Bronchial smooth muscle cell (primary cell): ENCODE measurements at places on chromosomes 2 and 18. TPM values are rescaled to one million over a fixed set of nuclear protein-coding genes. Genes with fewer than 3 reads are reported as not detected.

The STARD6 gene
- 0.17 and 0.32 TPM in 2 replicates for total RNA-seq

The FEV gene
- not detected in 2 replicates for total RNA-seq

The ADAM23 gene
- 6.3 and 11.1 TPM in 2 replicates for total RNA-seq

The CFAP221 gene
- total RNA-seq, result not detected in 2 replicates

The B3GNT2 gene
- 3.3 and 11.8 TPM in 2 replicates for total RNA-seq

The ANKRD29 gene
- total RNA-seq, result 5.9 and 9.8 TPM in 2 replicates

The MOGAT1 gene
- not detected in 2 replicates for total RNA-seq

The MXD1 gene
- total RNA-seq, result 2.9 and 3.3 TPM in 2 replicates

The TAF4B gene
- 0.79 and 1.8 TPM in 2 replicates for total RNA-seq

The CEP192 gene
- total RNA-seq, result 27.1 and 27.6 TPM in 2 replicates

The CSRNP3 gene
- total RNA-seq, result 1.9 and 2.0 TPM in 2 replicates

The TRABD2A gene
- 3.5 and 6.8 TPM in 2 replicates for total RNA-seq

The MDH1B gene
- total RNA-seq, result 3.2 TPM in 2 replicates

The TSPYL6 gene
- total RNA-seq, result not detected in 2 replicates

The PTPRN gene
- 7.2 and 12.6 TPM in 2 replicates for total RNA-seq

The ANKRD44 gene
- total RNA-seq, result 9.4 and 9.9 TPM in 2 replicates

The FHOD3 gene
- total RNA-seq, result 4.3 and 12.9 TPM in 2 replicates

The REG3A gene
- not detected in 2 replicates for total RNA-seq

The PDE1A gene
- 6.5 and 27.9 TPM in 2 replicates for total RNA-seq

The TLK1 gene
- 15.3 and 17.8 TPM in 2 replicates for total RNA-seq

The NCKAP5 gene
- 0.52 and 1.1 TPM in 2 replicates for total RNA-seq

The ALPP gene
- total RNA-seq, result not detected in 2 replicates

The ECEL1 gene
- not detected in 2 replicates for total RNA-seq

The SLC11A1 gene
- 0.16 and 0.26 TPM in 2 replicates for total RNA-seq

The FBXO36 gene
- total RNA-seq, result 1.8 and 3.2 TPM in 2 replicates

The GAREM2 gene
- total RNA-seq, result 0.26 and 0.47 TPM in 2 replicates

The ZBTB7C gene
- under 0.01 TPM in 1 of 2 replicates, not detected in the other for total RNA-seq

The LOXL3 gene
- total RNA-seq, result 23.6 and 30.0 TPM in 2 replicates

The FRZB gene
- total RNA-seq, result 0.17 and 0.32 TPM in 2 replicates
